ENCODE measurements at places on chromosomes 6 and 20. TPM values are rescaled to one million over a fixed set of nuclear protein-coding genes. Genes with fewer than 3 reads are reported as not detected.

DNA sequence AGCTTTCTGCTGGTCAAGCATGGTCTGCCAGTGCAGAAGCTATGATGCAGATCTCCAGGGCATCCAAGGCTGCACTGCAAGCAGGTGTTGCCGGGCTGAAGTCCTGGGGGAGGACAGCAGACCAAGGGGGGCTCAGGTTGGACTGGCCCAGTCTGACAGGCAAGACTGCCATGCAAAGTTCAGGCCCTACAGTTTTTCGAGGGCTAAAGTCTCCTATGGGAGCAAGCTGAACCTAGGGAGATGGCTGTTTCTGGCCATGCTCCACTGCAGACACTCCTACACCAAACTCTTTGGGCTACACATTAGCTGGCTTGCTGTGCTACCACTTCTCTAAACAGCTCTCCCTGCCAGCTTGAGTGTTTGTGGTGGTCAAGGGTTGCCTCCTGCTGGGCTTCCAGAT lies 130.0 kb upstream of the SYNCRIP start:
- DNase-seq, result no peak

GATA5 gene
- total RNA-seq, result 0.18 TPM

DNA sequence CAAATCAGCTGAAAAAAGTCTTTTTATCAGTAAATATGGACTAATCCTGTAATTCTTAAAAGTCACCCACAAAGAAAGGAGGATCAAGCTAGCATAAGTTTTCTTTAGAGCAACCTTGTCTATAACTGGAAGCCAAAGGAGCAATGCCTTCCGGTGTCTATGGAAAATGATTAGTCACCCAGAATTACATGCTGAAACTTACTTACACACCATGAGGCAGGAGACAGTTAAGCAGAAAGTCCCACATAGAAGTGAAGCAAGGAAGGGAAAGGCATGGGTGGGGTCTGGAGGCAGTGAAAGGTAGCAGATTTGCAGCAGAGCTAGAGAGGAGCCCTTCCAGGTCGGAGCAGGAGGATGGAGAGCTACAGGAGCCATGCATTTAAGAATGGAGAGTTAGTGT lies 153.7 kb upstream of the RIPOR2 start:
- no peak for DNase-seq

HLA-G gene
- total RNA-seq, result not detected

OR2H2 gene
- total RNA-seq, result not detected

- DNase-seq, result no peak
These were observed 282.1 kb downstream of the TPBG start for GRCh38 chr6:82645536-82646230.

- no peak for DNase-seq
These were observed 8.7 kb downstream of the RPS21 start for GRCh38 chr20:62395311-62396242.

- no peak for DNase-seq
These were observed 662.6 kb downstream of the BCKDHB start for GRCh38 chr6:80769106-80769505.
